ENCODE measurements at places on chromosomes 4 and X.
A peak's percentile ranks its signal among the peaks of the same experiment; 100 is the strongest.

- no peak for DNase-seq
Observed at GRCh38 chr4:152981842-152982241, 45.7 kb downstream of the FHDC1 start.

DNA sequence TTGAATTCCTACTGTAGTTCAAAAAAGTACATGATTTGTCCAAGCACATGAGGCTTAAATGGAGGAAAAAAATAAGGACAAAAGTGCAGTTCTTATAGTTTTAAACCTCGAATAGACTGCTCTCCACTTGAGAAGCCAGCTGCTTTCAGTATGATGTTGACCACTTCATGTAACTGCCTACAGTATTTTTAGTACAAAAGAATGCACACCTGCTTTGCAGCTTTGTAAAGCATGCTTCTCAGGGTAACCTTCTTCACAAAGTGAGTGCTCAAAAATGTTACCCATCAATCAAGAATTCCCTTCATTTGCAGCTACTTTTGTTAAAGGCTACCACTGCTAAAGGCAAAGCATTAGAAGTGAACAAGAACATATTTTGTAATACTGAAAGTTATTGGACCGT is 83.4 kb upstream of the FAM47B start:
- DNase-seq = no peak

DNA sequence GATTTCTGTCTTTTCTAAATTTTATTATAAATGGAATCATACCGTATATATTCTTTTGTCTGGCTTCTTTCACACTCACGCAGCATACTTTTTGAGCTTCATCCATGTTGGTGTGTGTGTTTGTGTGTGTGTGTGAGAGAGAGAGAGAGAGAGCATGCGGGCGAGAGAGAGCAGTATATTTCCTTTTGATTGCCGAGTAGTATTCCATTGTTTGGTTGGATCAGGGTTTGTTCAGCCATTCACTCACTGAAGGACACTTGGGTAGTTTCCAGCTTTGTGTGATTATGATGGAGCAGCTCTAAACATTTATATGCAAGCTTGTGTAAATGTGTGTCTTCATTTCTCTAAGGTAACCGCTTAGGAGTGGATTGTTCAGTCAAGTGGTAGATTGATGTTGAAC is 3.1 kb upstream of the L1CAM start:
- DNase-seq = no peak

- no peak for DNase-seq
Observed at GRCh38 chrX:132119283-132119682, 8.5 kb downstream of the FRMD7 start.

DNA sequence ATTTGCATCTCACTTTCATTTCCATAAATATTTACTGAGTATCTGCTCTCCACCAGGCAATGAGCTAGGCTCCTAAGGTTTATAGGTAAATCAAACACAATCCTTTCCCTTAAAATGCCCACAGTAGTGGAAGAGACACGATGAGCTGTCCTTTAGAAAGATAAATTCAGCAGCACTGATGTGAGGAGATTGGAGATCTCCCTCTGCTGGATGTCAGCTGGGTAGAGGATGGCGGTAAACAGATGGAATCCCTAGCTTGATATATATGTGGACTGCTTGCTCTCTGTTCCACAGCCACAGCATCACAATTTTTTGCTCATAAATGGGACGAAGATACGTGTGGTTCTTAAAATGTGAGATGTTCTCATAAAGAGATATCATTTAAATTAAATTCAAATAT is 216.4 kb upstream of the RASGEF1B start:
- peak; percentile 5 for DNase-seq

- DNase-seq = no peak
Observed at GRCh38 chr4:96134806-96135205, 294.9 kb downstream of the PDHA2 start.

DNA sequence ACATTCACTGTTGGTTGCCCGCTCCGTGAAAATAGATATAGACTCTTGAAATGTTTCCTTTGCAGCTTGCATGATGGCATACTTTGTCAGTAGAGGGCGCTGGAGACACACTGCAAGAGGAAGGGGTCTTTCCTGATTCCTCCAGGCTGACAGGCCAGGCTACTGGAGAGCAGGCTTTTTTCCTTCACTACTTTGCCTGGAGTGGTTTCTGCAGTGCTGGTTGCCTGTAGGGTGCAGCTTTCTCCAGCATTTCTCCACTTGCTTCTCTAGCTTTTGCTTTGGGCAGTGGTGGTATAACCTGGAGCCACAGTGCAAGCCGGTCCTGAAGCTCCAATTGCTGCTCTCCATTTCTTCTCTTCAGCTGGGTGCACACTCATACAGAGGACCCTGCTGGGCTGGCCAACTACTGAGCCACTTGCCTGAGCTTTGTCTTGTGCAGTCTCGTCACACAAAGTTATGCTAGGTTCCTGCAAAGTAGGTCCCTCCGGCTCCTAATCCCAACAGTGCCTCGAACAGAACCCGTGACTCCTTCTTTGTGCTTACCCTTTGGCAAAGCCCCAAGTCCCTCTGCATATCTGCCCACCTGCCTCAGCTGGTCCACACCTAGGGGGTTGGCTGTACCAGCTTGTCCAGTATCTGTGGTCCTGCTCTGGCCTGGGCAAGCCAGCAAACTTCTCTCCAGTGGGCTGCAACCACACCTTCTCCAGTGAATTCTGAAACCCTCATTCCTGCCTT is 46.3 kb downstream of the RASSF6 start:
- DNase-seq = peak; percentile 70

- peak; percentile 86 for DNase-seq
Observed at GRCh38 chrX:42096265-42096920, 173.0 kb upstream of the CASK start.

DNA sequence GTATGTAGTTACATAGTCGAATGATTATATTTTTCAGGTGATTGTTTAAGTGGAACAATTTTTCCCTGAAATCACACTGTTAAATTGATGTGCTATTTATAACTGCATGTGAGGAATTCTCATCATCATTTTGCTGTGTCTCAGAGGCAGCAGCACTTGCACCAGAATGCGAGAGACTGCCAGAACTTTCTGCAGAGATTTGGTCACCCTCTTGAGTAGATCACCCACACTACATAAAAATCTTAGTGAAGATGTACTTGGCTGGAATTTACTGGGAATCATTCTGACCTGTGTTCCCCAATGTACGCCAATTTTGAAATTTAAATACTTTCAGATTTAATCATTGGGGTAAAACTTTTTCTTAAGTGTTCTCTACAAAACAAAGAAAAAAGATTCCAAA is 5.4 kb downstream of the UGT2B4 start:
- DNase-seq = no peak

- no peak for DNase-seq
Observed at GRCh38 chrX:727738-728621, 97.4 kb downstream of the SHOX start.

- no peak for DNase-seq
Observed at GRCh38 chrX:41737065-41737464, 13.1 kb downstream of the GPR82 start.
